H1 (cell line): ENCODE measurements at places on chromosomes 5 and 9.
A peak's percentile ranks its signal among the peaks of the same experiment; 100 is the strongest.

DNA sequence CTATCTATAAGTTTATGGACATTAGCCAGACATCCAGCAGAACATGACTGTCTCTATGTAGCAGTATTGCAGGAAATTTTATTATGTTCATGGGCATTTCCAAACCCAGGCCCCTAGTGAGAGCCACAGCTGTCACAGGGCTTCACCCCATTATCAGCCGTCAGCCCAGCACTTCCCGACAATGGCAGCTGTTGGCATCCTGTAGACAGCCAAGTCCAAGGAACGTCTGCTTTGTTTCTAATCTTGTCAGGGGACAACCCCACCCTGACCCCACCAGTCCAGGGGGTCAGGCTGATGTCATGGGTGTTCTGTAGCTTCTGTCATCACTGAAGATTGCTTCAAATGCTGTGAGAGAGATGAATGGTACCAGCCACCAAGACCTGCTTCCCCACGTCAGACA, 565.3 kb upstream of the BRINP1 start:
- H3K4me3 ChIP-seq = no peak overlapping the region
- H3K4me1 ChIP-seq = peaks cover 5% of the 10 kb centered on the region; the same call in 1 of the 2 replicates
- H3K27ac ChIP-seq = no peak overlapping the region
- no peaks in the 10 kb centered on the region for H3K27me3 ChIP-seq
- H3K36me3 ChIP-seq = no peaks in the 10 kb centered on the region

GRCh38 chr5:155091768-155092717, 78.5 kb downstream of the KIF4B start:
- no peaks in the 10 kb centered on the region for H3K36me3 ChIP-seq
- H3K4me3 ChIP-seq = no peak overlapping the region
- no peak overlapping the region for H3K27ac ChIP-seq
- no peaks in the 10 kb centered on the region for H3K4me1 ChIP-seq
- no peaks in the 10 kb centered on the region for H3K27me3 ChIP-seq
- no peak for DNase-seq

- DNase-seq = peak; percentile 81
- H3K27ac ChIP-seq = no peak overlapping the region
- H3K36me3 ChIP-seq = no peaks in the 10 kb centered on the region
- H3K27me3 ChIP-seq = no peaks in the 10 kb centered on the region
Measured at GRCh38 chr5:88602584-88602983, 280.4 kb downstream of the MEF2C start.

- no peaks in the 10 kb centered on the region for H3K36me3 ChIP-seq
- no peaks in the 10 kb centered on the region for H3K27me3 ChIP-seq
- no peak overlapping the region for H3K4me3 ChIP-seq
Measured at GRCh38 chr9:106889061-106889590, 26.2 kb downstream of the ZNF462 start.

GRCh38 chr5:93654676-93655075, 71.7 kb downstream of the NR2F1 start:
- H3K4me3 ChIP-seq = no peak overlapping the region
- no peak for DNase-seq
- H3K4me1 ChIP-seq = no peaks in the 10 kb centered on the region
- no peaks in the 10 kb centered on the region for H3K27me3 ChIP-seq

DNA sequence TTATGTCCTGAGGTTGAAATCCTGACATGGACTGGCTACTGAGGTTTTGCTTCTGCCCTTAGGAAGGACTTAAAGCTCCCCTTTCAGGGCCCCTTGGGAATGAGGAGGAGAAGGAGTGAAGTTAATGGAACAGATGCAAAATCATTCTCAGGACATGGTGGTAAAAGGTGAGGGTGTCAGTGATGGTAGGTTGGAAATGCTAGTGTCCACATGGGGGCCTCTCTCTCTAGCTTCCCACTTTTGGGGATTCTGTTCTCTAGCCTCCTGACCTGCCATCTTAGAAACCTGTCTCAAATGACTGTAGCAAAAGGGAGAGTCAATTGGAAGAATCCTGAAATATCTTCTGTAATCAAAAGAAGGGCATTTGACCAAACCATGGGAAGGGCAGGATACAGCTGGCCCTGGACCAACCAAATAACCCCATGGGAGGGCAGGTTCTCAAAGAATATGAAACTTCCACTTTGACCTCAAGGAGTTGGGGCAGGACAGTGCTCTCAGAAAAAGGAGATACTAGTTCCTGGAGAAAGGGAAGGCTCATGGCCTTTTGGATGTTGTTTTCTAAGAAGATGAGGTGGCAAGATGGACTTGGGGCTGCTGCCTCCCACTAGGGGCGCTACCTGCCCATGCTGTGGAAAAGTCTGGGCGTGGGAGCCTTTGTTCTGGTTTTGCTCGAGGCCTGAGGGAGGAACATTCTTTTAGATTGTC, 21.2 kb upstream of the MLANA start:
- DNase-seq = no peak
- peaks cover 2% of the 10 kb centered on the region for H3K4me1 ChIP-seq
- H3K27me3 ChIP-seq = no peaks in the 10 kb centered on the region
- H3K27ac ChIP-seq = no peak overlapping the region

DNA sequence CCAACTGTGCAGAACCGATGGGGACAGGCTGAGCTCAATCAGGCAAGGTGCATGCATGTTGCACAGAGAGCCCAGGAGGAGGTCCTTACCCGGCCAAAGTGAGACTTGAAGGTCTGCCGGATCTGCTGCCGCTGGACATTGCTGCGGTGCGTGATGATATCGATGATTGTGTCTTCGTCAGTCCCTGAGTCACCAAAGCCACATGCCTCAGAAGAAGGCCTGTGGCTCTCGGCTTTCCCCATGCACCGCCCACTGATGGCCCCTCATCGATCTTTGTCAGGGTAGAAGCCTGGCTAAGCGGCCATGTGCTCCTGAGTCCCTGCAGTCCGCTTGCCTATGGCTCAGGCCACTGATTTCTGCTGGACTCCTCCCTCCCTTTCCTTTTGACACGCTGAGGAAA, 34.8 kb downstream of the ANXA6 start:
- H3K4me1 ChIP-seq = no peaks in the 10 kb centered on the region; the same call in 1 of the 2 replicates
- no peaks in the 10 kb centered on the region for H3K27me3 ChIP-seq
- no peak overlapping the region for H3K4me3 ChIP-seq
- no peak overlapping the region for H3K27ac ChIP-seq
- DNase-seq = no peak
- H3K36me3 ChIP-seq = peaks cover 8% of the 10 kb centered on the region; the same call in 1 of the 2 replicates

- H3K36me3 ChIP-seq = no peaks in the 10 kb centered on the region
- no peak overlapping the region for H3K4me3 ChIP-seq
- no peak overlapping the region for H3K27ac ChIP-seq
- DNase-seq = no peak
- no peaks in the 10 kb centered on the region for H3K27me3 ChIP-seq
Measured at GRCh38 chr5:115553082-115553481, 8.5 kb upstream of the FEM1C start.

GRCh38 chr5:74875994-74876791, 10.0 kb upstream of the FAM169A start:
- H3K27me3 ChIP-seq = no peaks in the 10 kb centered on the region
- no peak for DNase-seq
- H3K4me1 ChIP-seq = no peaks in the 10 kb centered on the region
- H3K36me3 ChIP-seq = no peaks in the 10 kb centered on the region

DNA sequence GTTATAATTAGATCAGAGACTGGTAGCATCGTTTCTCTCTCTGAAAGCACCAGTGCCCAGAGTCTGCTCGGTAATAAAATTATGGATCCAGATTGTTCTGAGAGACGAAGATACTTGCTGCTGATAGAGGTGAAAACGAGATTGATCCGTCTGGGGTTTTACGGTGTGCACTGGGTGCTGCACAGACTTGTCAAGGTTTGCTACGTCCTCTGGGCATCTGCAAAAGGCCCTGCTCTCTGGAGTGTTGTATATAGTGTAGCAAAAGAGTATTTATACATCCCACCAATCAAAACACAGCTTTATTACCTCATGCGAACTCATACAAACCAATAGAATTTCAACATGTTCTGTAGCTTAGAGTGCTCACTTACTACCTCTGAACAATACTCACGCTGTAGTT, 219.3 kb downstream of the PBX3 start:
- H3K4me1 ChIP-seq = no peaks in the 10 kb centered on the region
- H3K27ac ChIP-seq = no peak overlapping the region
- H3K36me3 ChIP-seq = no peaks in the 10 kb centered on the region; the same call in 1 of the 2 replicates
- no peak overlapping the region for H3K4me3 ChIP-seq
- no peaks in the 10 kb centered on the region for H3K27me3 ChIP-seq

DNA sequence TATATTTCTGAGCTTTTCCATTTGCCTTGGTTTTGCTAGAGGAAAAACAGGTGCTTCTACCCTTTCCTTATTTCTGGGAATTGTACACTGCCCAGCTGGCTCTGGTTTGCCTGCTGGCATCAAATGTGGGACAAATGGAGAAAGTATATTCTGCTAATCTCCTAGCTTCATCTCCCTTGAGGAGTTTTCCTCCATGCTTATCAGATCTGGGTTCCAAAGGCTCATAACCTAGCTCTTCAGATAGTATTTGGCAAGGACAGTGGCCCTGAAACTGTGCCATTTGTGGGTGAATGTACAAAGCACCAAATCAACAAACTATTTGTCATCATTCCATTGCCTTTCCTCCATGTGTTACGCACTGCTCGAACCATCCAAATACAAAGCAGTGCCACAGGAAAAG, 16.2 kb downstream of the PRLR start:
- H3K27me3 ChIP-seq = no peaks in the 10 kb centered on the region
- no peak for DNase-seq
- H3K27ac ChIP-seq = no peak overlapping the region

DNA sequence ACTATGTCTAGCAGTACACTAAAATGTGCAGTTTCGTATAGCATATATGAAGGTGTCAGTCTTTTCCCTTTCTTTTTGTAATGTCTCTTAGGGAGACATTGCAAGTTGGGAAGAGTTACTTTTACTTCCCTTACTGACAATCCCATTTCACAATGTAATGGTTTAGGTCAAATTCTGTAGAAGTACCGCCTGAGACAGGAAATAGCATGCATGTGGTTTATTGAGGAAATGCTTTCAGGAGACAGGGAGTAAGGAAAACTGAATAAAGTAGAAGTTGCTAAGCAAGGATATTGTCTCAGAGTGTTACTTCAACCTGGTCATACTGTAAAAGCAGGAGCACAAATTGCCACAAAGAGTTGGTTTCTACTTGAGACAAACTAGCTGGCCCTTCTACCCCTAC, 32.1 kb upstream of the MSANTD3 start:
- no peak overlapping the region for H3K27ac ChIP-seq
- no peak for DNase-seq
- H3K27me3 ChIP-seq = no peaks in the 10 kb centered on the region
- H3K4me1 ChIP-seq = no peaks in the 10 kb centered on the region
- no peak overlapping the region for H3K4me3 ChIP-seq

DNA sequence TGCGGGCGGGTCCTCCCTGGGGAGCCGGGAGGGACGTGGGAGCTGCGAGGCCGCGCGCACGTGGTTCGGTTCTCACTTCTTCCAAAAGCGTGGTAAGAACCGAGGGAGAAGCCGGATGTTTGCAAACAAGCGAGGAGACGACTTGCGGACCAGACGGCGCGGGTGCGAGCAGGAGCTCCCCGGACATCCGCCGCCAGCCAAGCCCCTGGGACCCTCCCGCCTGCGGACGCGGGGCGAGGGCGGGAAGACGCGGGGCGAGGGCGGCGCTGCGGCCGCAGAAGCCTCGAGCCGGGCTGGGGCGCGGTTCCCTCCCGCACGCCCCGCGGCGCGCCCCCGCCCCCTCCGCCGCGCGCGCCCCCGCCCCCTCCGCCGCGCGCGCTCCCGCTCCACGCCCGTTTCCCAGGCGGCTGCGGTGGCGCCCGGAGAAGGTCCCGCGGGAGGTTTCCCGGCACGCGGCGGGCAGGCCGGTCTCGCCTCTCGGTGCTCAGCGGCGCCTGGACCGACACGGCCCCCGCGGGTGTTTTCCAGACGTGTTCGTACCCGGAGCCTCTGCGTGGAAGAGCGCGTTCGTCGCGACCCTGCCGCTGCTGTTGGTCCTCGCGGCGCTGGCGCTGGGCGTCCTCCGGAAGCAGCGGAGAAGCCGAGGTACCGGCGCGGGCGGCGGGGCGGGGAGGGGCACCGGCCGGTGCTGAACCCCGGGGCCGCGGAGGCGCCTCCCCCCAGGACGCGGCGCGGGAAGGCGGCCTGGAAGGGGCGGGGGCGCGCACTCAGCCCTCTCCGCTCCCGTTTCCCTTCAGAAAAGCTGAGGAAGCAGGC, 12.8 kb downstream of the BTNL9 start:
- peaks cover 11% of the 10 kb centered on the region for H3K4me1 ChIP-seq
- H3K36me3 ChIP-seq = no peaks in the 10 kb centered on the region
- H3K4me3 ChIP-seq = peak overlapping the region; percentile 69
- peak; percentile 70 for DNase-seq

DNA sequence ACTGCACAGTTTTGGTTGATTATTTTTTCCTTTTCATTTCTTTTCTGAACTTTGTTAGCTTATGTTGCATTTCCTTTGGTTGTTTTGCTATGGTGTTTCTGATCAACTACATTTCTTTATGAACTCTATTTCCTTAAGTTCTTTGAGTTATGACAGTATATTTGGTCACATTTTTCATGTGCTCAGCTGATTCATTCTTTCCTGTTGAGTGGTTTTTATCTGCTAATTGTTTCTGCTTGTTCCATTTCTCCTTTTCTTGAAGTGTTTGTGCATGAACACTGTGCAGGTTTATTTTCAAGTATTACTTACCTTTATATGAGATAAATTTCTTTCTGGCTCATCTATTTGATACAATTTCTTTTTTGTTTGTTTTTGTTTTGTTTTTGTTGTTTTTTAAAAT, 50.9 kb upstream of the MACIR start:
- DNase-seq = no peak
- no peak overlapping the region for H3K27ac ChIP-seq
- H3K27me3 ChIP-seq = no peaks in the 10 kb centered on the region
- H3K4me3 ChIP-seq = no peak overlapping the region

- no peaks in the 10 kb centered on the region for H3K27me3 ChIP-seq
- H3K27ac ChIP-seq = no peak overlapping the region
- no peaks in the 10 kb centered on the region for H3K36me3 ChIP-seq
- no peaks in the 10 kb centered on the region for H3K4me1 ChIP-seq
- DNase-seq = no peak
Measured at GRCh38 chr9:21902136-21902535, 92.1 kb downstream of the CDKN2A start.

DNA sequence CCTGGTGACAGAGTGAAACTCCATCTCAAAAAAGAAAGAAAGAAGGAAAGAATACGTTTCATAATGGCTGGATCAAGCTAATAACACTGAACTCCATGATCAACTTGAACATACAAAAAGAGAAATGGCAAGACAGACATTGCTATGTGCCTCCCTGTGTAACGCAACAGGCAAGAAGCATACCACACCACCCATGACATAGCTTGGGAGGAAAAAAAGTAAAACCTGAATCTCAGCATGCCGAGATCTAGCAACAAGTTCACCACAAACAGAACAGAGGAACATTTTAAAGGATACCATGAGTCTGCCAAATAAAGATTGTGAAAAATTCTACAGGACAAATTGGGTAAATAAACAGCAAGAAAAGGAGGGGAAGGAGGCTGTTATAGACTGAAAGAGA, 26.7 kb downstream of the HOMER1 start:
- no peaks in the 10 kb centered on the region for H3K36me3 ChIP-seq
- no peak overlapping the region for H3K27ac ChIP-seq
- H3K4me3 ChIP-seq = no peak overlapping the region
- H3K27me3 ChIP-seq = no peaks in the 10 kb centered on the region
- no peak for DNase-seq
